ENCODE measurements at places on chromosomes 11 and 22.

- no peak for DNase-seq
These were observed 31.0 kb downstream of the MED17 start for GRCh38 chr11:93814966-93815633.

DNA sequence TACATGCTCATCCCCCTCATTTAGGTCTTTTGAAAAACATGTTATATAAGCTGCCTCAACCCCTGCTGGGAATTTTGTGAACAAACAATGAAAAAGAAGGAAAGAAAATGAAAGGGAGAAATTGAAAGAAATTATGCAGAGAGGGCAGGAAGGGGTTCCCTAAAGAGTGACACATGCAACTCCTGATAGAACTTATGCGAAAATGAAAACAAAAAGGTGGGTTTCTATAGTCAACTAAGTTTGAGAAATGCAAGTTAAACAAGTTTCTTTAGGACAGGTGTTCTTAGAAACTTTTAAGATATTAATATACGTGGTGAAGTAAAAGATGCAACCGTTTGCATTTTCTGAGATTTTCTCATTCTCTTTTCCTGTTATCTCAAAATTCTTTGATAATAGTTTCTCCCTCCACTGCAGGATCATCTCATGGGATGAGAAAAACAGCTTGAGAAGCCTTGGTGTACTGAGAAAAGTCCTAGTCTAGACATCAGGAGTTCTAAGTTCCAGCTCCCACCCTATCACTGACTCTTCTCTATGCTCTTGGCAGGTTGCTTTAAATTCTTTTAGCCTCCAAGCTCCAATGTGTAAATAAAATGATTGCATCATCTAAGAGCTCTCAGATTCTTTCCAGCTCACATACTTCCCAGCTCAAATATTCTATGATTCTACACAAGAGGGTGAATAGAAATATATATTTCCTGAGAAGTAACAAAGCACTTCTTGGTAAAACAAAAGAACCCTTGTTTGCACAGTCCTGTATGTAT lies 109.2 kb downstream of the FAM76B start:
- no peak for DNase-seq

DNA sequence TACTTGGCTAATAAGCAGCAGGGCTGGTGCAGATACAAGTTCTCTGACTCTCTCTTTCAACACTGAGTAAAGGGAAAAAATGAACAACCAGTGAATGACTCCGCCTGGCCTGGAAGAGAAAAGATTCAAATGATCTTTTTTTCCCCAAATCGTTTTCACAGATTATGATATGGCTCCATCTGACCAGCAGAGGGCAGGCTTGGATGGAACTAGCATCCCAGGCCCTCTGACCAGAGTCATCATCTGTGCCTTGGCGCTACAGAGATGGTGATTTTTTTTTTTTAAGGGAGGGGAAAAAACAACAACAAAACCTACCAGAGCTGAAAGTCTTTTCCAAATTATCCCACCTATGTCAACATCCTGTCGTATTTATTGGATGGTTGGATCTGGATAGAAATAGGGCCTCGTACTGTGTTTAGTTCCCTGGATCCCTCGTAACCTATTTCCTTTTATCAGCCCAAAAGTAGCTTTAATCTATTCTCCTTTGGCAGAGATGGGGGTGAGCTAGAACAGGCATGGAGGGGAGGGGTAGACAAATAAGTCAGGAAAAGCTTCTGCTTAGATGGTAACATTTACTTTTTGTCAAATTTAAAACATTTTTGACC lies 69.7 kb downstream of the PRSS23 start:
- DNase-seq = no peak

DNA sequence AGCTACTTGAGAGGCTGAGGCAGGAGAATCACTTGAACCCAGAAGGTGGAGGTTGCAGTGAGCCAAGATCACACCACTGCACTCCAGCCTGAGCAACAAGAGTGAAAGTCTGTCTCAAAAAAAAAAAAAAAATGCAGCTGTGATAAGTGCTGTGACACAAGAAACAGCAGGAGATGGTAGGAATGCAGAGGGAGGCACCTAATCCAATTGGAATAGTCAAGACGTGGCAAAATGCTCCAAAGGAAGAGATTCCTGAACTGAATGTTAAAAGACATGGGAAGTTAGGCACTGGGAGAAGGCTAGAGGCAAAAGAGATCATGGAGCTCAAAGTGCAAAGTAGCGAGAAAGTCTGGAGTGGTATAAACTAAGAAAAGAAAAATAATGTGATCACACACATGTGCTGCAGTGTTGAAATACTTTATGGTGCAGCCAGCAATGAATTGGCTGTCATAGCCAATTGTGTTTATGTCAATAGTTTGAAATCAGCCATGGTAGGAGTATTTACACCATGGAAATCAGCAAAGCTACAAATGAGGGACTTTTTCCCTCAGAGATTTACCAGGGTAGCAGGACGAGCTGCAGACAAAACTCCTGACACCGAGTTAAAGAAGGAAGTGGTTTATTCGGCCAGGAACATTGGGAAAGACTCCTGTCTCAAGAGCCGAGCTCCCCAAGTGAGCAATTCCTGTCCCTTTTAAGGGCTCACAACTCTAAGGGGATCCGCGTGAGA lies 40.9 kb upstream of the LIPT2 start:
- DNase-seq = no peak

DNA sequence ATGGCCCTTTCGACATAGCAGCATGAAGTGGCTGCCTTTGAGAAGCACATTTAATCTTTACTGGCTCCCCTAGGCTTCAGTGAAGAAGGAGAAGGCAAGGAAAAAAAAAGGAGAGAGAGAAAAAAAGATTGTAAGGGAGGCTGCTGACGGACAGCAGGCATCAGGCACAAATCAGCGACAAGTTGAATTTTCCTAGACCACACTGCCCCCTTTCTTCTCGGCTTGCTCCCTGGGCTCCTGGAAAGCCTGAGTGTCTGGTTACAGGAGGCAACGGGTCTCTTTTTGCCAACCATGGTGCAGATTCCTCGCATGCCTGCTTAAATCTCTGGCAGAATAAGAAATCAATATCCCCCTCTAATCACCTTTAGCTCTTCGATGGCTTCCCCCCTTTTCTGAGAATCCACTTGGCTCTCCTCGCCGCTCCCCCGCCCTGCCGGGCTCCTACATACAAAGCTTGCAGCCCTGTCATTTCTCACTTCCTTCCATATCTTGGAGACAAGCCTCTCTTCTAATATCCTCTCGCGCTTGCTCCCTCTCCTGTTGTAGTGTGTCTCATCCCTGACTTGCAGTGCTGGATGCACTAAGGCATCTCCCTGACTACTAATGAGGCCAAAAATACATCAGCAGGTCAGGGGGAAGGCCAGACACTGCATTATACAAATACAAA lies 14.3 kb downstream of the BLID start:
- DNase-seq = no peak

DNA sequence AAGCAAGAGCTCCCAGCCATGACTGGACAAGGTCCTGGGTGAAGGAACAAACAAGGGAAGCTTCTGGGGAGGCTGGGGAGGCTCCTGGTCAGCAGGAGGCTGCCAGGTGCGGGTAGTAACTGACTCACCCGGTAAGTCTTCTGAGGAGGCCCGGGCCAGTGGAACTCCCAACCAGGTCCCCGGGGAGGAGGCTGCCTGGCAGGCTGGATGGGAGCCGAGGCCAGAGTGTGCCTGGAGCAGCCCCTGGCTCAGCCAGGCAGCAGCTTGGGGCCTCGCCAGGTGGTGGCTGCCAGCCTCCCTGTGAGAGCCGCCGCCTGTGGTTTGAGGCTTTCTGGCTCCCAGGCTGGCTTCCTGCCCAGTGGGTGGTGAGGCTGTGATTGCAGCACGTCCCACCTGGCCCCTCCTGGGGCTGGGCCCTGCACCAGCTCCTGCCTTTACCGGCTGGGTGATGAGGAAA lies 46.2 kb downstream of the IGF2 start:
- DNase-seq = no peak

DNA sequence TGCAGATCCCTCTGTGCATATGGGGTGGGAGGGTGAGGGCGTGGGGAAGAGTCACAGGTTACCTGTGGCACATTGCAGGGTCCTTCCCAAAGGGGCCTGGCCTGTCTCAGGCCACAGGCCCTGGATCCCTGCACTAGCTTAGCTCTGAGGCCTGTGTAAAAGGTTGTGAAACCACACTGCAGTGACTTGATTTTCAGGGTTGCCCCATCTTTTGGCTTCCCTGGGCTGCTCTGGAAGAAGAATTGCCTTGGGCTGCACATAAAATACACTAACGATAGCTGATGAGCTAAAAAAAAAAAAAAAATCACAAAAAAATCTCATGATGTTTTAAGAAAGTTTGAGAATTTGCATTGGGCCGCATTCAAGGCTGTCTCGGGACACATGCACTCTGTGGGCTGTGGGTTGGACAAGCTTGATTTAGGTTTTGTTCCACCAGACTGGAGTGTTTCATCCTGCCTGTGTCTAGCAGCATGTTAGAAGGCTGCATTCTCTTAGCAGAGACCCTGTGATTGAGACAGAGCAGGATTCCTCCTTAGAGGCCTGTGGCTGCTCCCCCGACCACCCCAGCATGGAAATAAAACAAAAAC lies 35.9 kb upstream of the TREH start:
- no peak for DNase-seq

GRCh38 chr11:87374038-87374807 lies 336.5 kb downstream of the TMEM135 start:
- no peak for DNase-seq

GRCh38 chr11:111388420-111388819 lies 9.3 kb upstream of the POU2AF1 start:
- no peak for DNase-seq

- no peak for DNase-seq
These were observed 22.0 kb upstream of the FGF4 start for GRCh38 chr11:69797156-69797555.

DNA sequence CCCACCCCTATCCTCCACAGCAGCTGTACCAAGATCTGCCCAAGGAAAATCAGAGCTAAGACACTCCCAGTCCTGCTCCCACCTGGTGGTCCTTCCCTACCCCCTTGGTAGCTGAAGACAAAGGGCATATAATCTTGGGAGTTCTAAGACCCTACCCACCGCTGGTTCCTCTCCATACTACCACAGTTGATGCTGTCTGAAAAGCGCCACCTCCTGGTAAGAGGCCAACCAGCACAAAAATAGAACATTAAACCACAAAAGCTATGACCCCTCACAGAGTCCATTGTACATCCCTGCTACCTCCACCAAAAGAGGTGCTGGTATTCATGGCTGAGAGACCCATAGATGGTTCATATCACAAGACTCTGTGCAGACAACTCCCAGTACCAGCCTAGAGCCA lies 161.5 kb upstream of the ARHGAP42 start:
- DNase-seq = no peak

- DNase-seq = no peak
These were observed 187.8 kb downstream of the DDX10 start for GRCh38 chr11:108852701-108853100.

Measured in NCI-H1048 (cell line).